ENCODE measurements at places on chromosomes 1 and 21. TPM values are rescaled to one million over a fixed set of nuclear protein-coding genes. Genes with fewer than 3 reads are reported as not detected.

The TTC3 gene
- total RNA-seq, result 272 TPM

The FAM167B gene
- 0.83 TPM for total RNA-seq

The IL20 gene
- total RNA-seq, result not detected

The QSOX1 gene
- total RNA-seq, result 750 TPM

The LYSMD1 gene
- 6.5 TPM for total RNA-seq

The HSD3B2 gene
- not detected for total RNA-seq

The ZNF670 gene
- total RNA-seq, result 1.4 TPM

The KRTAP7-1 gene
- not detected for total RNA-seq

The STUM gene
- not detected for total RNA-seq

The EDARADD gene
- total RNA-seq, result 0.09 TPM

The SLC5A9 gene
- total RNA-seq, result not detected

The KRTAP19-3 gene
- not detected for total RNA-seq

The GPR52 gene
- total RNA-seq, result 0.55 TPM

The RIPPLY3 gene
- not detected for total RNA-seq

The FAM3B gene
- not detected for total RNA-seq
